ENCODE measurements at places on chromosomes 12 and 14. TPM values are rescaled to one million over a fixed set of nuclear protein-coding genes. Genes with fewer than 3 reads are reported as not detected.

SPATS2 gene
- total RNA-seq: 23.4 TPM

TAS2R30 gene
- 8.8 TPM for total RNA-seq

NID2 gene
- 291 TPM for total RNA-seq

MAP3K9 gene
- total RNA-seq: 1.7 TPM

TBC1D30 gene
- 0.32 TPM for total RNA-seq

CIROP gene
- not detected for total RNA-seq

DEGS2 gene
- not detected for total RNA-seq

RNU6-8 gene
- total RNA-seq: not detected

FOXA1 gene
- under 0.01 TPM for total RNA-seq

RD3L gene
- not detected for total RNA-seq

ZNF410 gene
- 75.7 TPM for total RNA-seq

ZNF384 gene
- total RNA-seq: 27.1 TPM
